ENCODE measurements at places on chromosomes 13 and 19.

DNA sequence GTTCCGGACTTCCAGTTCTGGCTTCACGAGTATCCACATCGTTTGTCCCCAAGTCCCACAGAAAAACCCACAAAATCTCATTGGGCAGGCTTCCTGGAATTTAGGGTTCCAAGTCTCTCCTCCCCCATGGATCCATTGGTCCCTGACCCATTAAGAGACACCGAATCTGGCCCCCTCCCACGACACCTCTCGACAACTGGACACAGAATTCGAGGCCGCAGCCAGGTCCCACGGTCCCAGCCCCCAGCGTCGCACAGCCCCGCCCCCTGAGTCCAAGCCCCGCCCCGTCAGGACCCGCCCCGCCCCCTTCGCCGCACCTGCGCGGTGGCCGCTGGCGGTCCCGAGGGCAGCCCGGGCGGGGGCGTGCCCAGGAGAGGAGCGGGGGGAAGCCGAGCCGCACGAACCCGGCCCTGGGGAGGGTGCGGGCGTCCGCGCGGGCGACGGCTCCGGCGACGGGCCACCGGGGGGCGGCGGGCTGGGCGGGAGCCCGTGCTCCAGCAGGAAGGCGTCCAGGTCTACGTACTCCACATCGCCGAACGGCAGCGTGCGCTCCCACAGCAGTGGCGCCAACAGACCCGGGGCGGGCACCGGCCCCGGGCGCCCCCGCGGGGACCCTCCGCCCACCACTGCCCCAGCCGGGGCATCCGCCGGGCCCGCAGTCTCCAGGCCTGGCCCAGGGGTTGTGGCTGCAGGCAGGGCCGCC, 1.8 kb downstream of the DBP start:
- DNase-seq: peak; percentile 64

GRCh38 chr19:18878858-18879578, 16.9 kb downstream of the CERS1 start:
- no peak for DNase-seq

- no peak for DNase-seq
These were observed 108.2 kb downstream of the RAP2A start for GRCh38 chr13:97542102-97542685.

DNA sequence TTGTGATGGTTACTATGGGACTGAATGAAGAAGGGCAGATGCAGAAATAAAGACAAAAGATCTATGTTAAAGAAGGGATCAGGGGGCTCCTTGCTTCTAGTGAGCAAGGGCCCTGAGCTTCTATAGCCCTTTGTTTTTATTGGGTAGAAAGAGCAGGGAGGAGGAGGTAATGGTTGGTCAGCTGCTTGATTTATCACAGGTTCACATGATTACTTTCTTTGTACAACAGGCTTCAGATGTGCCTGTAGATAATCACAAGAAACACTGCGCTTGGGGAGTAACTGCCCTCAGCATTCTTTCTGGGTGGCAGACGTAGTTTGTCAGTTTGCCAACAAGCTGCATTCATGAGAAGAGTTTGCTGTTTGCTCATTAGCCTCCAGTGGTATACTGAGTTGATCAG, 4.8 kb upstream of the ZNF439 start:
- no peak for DNase-seq

DNA sequence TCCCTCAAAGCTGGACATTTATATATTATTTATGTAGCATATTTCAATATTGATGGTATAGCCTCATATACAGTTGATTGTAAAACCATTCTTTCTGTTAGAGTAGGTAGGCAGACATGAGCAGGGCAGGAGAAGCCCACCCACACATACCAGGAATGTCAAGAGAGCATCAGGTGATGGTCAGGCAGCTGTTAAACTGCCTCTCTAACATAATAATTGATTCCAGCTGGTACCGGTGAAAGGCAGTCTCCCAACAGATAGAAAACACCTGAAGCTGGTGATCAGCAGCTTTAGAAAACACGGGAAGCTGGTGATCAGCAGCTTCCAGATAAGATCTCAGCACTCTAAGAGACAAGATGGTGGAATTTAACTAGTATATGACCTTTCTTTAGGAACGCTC, 132.9 kb downstream of the SLITRK6 start:
- DNase-seq: no peak

- DNase-seq: no peak
These were observed 12.4 kb downstream of the CEBPG start for GRCh38 chr19:33385956-33386355.

- DNase-seq: no peak
These were observed 8.9 kb upstream of the PVR start for GRCh38 chr19:44634785-44635184.

GRCh38 chr13:99345345-99345744, 38.1 kb upstream of the GPR183 start:
- DNase-seq: no peak

- DNase-seq: no peak
These were observed 1.1 kb upstream of the NEK3 start for GRCh38 chr13:52160506-52160905.

DNA sequence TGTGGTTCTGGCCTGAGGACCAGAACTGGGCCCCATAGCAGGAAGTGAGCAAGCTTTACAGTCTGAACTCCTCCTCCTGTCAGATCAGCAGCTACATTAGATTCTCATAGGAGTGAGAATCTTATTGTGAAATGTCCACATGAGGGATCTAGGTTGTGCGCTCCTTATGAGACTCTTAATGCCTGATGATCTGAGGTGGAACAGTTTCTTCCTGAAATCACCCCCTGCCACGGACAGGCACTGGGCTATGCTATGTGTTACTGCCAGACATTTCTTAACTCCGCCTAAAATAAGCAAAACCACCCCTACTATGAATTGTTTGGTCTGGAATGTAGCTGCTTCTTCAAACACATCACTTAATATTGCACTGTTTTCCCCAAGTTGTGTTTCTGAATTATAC, 4.6 kb downstream of the FBXL3 start:
- DNase-seq: no peak

- DNase-seq: no peak
These were observed 9.3 kb downstream of the NHLRC3 start for GRCh38 chr13:39047560-39047959.

DNA sequence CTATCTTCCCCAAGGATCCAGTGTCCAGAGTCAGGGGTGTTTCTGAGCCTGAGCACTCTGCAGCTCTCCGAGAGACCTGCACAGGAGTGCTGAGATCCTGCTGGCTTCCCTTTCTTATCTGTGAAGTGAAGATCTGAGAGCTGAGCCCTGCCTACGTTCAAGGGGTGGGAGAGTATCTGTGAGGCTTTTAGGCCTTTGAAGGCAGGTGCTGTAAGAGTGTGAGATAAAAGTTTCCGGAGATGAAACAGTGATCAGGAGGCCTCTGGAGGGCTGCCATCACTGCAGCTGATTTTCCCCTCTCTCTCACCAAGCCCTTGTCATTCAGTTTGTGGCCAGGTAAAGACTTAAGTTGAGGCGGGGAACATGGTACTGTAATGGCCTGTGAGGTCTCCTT, 83.1 kb downstream of the AKAP11 start:
- DNase-seq: no peak

DNA sequence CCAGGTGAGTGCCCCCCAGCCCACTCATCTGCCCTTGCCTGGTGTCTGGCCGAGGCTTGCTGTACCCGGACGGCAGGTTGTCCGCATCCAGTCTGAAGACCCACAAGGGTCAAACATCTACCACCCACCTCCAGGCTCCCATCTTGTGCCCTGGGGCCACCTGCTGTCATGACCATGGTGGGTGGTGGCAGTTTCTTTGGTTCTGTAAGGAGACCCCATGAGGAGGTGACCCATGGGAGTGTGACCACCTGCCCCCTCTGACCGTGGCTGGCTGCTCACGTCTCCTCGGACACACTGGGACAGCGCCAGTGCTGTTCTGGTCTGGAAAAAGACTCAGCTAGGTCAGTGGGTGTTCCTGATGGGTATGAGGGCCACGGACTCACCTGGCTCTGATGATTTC, 93.9 kb downstream of the TEX29 start:
- DNase-seq: no peak

DNA sequence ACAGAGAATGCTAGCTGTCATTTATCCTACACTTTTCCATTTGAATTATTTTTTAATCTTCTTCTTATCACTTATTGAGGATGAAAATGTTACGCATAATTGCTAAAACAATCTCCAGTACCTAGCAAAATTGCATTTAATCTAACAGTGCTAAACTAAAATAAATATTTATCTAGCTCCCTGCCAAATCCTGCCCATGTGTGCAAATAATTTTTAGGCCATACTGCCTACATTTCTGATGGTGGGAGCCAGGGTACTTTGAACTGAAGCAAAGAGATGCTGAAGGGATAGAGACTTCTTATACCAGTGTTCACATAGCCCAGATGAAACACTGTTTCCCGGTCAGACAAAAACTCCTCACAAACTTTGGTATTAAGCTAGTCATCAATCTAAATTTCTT, 1268.7 kb upstream of the PCDH20 start:
- DNase-seq: no peak

- no peak for DNase-seq
These were observed 7.2 kb upstream of the RASL11A start for GRCh38 chr13:27263438-27263837.

- DNase-seq: no peak
These were observed 39.7 kb downstream of the ERICH6B start for GRCh38 chr13:45575830-45576180.

DNA sequence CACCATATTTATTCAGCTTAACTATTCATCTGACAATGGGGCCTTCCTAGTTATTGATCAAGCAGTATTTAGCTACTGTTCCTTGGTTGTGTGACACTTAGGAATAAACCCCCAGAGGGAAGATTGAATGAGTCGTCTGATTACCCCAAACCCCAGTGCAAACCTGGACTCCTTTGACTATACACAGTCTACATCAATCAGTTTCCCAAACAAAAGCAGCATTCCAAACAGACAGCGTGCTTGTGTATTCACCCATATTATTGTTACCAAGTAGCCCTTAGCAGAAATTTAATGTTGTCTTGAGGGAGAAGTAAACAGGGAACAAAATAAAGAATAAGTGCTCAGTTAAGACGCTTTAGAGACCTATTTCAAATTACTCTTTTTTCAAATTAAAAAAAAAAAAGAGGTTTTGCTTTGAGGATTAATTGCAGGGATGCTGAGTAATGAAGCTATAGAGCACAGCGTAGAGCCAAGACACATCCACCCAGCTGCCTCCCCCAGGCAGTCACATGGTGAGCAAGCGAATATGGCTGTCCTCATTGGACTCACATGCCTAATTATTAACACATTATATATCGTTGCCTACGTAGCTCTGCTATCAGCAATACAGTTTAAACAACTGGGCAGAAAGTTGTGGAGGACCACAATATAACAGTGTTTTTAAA, 14.7 kb upstream of the B3GLCT start:
- no peak for DNase-seq

- no peak for DNase-seq
These were observed 15.9 kb downstream of the PGLS start for GRCh38 chr19:17527326-17527725.

Measured in NCI-H2171 treated with DMSO at 0.1 percent for 48 hours (cell line).